Stimulated activated CD4-positive, alpha-beta T cell treated with anti-CD3 and anti-CD28 coated beads, TNF-alpha, amount 100 ng/mL, for 1 hour (primary cell): ENCODE measurements at places on chromosomes 3 and 15.

GRCh38 chr3:134864636-134865035 is 69.6 kb downstream of the EPHB1 start:
- no peak for DNase-seq

GRCh38 chr3:28228623-28229022 is 12.8 kb upstream of the CMC1 start:
- no peak for DNase-seq

GRCh38 chr3:122510878-122511535 is 3.7 kb downstream of the KPNA1 start:
- DNase-seq = no peak

DNA sequence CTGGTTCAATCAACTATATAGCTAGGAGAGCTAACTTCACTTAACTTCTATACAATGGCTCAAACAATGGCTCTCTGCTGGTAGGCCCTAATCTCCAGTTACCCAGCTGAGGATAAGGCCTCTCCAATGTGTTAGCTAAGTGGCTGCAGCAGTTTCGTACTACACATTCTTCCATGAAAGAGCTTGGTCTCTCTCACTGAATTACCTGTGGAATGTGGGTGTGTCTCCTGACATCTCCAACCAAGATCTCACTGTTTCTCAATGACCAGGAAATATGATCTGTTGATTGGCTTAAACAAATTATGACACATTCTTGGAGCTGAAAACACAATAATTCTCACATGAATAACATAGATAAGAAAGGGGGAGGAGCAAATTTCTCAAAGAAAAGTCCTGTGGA is 169.8 kb upstream of the ROBO1 start:
- no peak for DNase-seq

DNA sequence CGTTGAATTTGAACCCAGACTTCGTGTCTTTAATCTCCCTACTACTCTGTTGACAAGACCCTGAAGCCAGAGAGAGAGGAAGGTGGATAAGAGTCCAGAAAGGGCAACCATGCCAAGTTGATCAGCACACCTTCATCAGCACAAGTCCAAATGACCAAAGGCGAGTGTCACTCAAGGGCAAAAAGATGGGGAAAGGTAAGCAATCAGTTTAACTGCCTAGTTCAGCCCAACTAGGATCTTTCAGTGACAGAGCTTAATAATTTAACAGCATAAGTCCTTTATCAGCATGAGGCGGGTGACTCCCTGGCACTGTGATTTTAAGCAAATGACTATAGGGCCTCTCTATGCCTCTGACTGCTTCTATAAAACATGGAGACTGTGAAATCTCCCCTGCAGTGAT is 6.2 kb downstream of the SUCLG2 start:
- no peak for DNase-seq

DNA sequence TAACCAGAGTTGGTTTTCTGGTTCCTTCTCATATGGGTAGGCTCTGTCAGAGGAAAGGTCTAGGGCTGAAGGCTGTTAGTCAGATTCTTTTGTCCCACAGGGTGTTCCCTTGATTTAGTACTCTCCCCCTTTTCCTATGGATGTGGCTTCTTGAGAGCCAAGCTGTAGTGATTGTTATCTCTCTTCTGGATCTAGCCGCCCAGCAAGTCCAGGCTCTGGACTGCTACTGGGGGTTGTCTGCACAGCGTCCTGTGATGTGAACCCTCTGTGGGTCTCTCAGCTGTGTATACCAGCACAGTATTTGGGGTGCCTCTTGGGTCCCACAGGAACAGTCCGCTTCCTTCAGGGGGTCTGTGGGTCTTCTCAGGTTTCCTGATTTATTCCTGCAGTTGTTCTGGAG is 70.8 kb downstream of the PPP2R3A start:
- no peak for DNase-seq

DNA sequence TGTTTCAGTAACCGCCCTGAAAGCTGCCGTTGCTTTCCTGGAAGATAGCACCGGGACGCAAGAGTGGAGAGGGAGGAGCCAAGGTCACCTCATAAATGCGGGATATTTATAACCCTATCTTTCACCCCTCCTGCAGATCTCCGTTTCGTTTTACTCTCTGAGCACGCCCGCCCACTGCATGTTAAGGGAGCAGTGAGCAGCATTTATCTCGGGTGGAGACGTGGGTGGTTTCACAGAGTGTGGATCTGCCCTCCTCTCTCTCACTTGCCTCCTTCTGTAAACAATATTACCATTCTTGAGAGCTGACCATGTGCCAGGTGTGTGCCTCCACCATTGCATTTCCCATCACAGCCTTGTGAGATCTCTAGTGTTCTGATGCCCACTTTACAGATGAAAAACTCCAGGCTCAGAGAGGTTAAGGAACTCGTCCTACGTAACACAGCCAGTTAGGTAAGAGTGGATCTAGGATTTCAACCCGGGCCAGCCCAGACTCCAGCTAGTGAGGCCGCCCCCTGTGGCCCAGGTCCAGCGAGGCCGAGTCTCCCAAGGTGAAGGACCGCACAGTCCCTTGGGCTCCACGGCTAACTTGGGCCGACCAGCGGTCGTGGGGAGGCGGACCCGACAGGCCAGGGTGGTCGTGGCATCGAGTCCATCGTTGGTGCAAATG is 16.9 kb upstream of the SEMA4B start:
- DNase-seq = no peak

- DNase-seq = no peak
These were observed 27.4 kb downstream of the CFAP100 start for GRCh38 chr3:126422121-126422520.

GRCh38 chr3:80227216-80227615 is 459.4 kb upstream of the ROBO1 start:
- no peak for DNase-seq

- no peak for DNase-seq
These were observed 41.3 kb downstream of the MYRIP start for GRCh38 chr3:39850716-39851032.

DNA sequence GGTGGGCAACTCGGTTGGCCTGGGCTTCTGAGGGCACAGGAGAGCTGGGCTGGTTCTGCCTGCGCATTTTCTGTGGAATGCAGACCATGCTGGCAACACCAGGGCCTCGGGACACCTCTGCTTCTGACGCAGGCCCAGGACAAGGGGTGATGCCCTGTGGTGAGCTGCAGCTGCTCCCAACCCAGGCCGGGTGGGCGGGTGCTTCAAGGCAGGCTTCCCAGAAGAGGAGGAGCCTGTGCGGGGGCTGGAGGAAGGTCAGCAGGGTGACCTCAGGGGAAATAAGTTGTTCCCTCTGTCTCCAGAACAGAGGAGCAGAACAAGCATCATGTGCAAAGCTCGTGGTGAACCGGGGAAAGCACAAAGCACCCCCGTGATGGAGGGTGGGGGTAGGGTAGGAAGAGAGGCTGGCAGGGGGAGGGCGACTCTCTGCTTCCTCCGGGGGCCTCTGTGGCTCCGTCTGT is 11.0 kb upstream of the PLXNA1 start:
- no peak for DNase-seq

GRCh38 chr3:139112230-139112558 is 67.5 kb upstream of the PRR23C start:
- DNase-seq = no peak

DNA sequence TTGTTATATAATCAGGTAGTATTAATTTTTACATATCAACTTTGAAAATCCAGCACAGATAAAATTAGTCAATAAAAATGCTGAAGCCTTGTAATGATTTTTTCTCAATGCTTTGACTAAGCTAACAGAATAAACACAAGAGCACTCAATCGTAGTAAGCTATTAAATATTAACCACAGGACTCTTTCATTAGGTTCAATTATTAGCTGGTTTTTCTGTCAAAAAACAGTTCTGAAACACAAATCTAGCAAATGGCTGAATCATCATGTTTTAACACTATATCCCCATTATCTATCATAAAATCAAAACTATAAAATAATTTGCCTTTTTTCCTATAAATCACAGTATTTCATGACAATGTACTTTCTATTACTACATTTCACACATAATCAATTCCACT is 69.6 kb downstream of the PLOD2 start:
- DNase-seq = no peak

DNA sequence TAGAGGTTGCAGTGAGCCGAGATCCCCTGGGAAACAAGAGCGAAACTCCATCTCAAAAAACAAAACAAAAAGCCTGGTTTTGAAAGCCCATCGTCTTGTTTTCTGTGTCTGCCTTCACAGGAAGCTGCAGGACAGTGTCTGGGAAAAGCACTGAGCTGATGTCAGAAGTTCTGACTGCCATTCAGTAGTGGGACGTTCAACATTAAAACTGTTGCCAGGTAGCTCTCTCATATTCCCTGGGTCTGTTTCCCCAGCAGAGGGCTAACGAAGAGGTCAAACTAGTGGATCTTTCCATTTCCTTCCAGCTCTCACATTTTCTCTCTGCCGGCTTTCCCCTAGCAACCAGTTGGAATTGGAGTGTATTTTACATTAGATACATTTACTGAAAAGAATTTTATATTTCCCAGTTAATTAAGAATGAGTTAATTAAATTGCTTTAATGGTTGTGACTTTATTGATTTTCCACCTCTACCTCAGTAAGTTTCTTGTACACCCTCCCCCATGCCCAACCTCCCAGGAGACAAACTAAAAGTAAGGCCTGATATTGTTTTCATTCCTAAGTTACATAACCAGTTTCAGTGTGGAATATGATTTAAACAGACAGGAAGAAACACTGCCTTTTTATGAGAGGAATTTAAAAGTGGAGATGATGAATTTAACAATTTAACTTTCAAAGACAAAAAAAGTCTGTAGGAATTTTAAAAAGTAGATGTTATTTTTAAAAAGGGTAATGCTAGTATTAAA is 29.9 kb downstream of the RCN2 start:
- DNase-seq = no peak

- no peak for DNase-seq
These were observed 43.8 kb downstream of the GABRB3 start for GRCh38 chr15:26729030-26729429.

GRCh38 chr15:75156326-75157215 is 45.1 kb upstream of the C15orf39 start:
- DNase-seq = no peak

DNA sequence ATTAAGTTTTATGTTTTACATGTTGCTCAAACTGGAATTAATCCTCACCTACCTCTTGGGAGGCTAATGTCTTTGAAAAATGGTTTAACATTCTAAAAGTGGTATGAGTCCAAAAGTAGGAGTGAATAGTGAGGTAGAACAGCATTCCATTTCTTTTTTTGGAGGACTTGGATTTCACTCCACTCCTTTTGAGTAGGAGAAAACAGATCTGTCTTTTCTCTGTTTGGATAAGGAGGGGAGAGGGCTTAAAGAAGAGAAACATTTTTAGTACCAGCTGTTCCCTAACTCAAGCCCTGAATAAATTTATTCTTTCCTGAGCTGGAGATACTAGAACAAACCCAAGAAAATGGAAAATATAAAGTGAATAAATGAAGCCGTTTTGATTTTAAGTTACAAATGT is 687.9 kb downstream of the MECOM start:
- no peak for DNase-seq

GRCh38 chr3:37125195-37126073 is 48.9 kb downstream of the LRRFIP2 start:
- DNase-seq = no peak

- DNase-seq = no peak
These were observed 23.2 kb downstream of the MRPS25 start for GRCh38 chr3:15041950-15042349.

GRCh38 chr3:85567071-85567676 is 608.4 kb downstream of the CADM2 start:
- DNase-seq = no peak

GRCh38 chr3:194083637-194084224 is 52.2 kb upstream of the HES1 start:
- DNase-seq = no peak

GRCh38 chr3:16290827-16291196 is 25.8 kb downstream of the OXNAD1 start:
- DNase-seq = no peak

DNA sequence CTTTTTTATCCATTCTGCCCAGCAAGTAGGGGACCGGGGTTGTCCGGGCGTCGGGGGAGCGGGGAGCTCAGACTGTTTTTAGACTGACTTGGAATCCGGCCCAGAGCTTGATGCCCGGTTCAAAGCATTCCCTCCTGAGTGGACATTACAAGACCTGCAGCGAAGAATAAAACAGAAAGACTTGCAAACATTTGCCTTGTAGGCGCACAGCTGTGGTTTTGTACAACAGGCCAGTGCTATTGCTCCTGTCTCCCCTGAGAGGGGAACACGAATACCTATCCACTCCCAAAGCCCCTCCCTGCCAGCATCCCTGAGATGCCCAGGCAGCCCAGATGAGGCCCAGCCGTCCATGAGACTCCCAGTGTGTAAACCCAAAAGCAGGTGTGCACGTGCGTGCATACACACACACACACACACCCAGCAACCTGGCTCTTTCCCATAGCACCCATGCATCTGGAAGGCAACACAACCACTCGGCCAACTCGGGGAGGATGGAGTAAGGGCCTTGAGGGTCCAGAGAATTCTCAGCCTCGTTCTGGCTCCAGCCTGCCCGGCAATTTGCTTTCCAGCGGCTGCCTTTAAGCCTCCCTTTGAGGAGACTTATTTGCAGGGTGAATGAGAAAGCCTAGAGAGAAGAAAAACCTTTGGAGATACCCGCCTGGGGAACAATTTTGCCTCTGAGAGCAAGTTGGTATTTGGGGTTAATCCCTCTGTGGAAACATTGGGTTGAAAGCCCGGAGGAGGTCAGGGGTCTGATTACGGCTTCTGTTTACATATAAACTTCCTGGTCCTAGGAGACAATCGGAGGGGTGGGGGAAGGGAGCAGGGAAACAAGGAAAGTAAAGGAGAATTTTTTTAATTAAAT is 161.0 kb upstream of the HES1 start:
- no peak for DNase-seq

GRCh38 chr3:42698216-42698910 is 4.2 kb downstream of the HHATL start:
- DNase-seq = no peak

- no peak for DNase-seq
These were observed 74.0 kb downstream of the CHSY1 start for GRCh38 chr15:101177866-101178265.

DNA sequence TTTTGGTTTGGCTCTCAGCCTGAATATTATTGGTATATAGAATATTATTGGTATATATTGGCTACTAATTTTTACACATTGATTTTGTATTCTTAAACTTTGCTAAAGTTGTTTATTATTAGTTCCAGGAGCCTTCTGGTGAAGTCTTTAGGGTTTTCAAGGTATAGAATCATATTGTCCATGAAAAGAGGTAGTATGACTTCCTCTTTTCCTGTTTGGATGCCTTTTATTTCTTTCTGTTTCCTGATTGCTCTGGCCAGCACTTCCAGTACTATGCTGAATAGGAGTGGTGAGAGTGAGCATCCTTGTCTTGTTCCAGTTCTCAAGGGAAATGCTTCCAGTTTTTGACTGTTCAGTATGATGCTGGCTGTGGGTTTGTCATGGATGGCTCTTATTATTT is 107.3 kb upstream of the LIPC start:
- DNase-seq = no peak
